ENCODE measurements at places on chromosomes 7 and 10.

DNA sequence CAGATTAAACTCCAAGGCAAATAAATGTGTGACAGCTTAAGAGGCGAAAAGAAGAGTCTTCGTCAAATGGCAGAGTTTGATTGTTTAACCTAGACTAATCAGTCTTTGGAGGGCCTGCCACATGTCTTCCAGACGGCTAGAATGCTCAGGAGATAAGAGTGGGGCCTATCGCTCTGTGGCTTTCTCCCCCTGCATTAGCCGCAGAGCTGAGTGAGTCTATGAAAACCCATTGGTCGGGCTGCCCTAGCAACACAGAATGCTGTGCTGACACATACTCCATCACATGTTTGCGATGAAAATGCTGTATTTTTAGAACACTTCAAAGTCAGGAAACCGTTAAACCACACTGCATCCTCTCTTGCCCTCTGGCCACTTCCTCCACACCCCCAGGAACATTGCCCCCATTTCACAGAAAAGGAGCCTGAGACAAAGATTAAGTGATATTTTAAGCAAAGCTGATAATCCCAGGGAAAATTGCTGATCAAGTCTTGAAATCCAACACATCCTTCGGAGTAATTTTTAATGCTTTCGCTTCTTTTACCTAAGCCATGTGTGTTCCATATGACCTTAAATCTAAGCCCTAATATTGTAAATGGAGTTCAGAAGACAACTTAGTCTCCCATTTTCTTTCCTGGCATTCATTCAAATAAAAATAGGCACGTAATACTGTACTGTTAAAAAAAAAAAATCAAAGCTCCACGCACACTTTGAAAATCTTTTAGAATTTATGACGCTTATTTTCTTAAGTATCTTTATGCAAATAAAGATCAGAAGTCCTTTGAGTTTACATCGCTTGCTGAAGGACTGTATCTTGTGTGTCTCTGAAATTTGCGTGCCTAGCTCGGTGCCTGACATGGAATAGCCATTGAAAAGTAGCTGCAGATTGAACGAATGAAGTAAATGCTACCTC, 161.2 kb downstream of the CELF2 start:
- peak; percentile 72 for DNase-seq

DNA sequence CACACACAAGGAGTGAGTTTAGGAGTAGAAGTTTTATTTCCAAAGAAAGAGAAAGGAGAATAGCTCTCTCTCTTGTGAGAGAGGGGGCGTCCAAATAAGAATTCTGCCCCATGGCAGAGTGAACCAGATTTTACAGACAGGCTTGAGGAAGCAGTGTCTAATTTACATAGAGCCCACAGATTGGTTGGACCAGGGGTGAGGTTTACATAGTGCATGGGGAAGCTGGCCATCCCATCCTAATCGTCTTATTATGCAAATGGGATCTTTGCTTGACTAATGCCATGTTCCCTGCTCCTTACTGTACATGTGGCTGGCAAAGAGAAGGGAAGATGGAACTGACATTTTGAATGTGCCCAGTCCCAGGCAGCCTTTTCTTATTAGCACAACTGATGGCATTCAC, 60.0 kb upstream of the ACSM6 start:
- no peak for DNase-seq

- no peak for DNase-seq
These were observed 51.0 kb downstream of the HHEX start for GRCh38 chr10:92740762-92741161.

DNA sequence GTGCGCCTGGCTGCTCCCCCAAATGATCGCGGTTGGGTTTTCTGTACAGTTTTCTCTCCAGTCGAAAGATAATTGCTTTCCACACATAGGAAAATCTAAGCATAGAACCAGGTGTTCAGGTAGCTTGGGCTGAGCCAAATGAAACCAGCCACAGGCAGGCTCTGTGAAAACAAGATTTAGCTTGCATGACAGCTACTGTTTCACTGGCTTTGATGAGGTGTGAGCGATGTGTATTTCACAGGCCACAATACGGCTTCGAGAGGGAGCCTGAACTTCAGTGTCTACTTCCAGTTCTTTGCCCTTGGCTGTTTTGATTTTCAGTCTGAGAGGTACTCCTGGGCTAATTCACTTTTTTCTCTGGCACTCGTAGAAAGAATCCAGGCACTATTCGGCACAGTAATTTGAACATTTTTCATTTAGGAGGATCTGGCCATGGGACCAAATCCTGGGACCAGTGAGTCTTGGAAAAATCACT, 110.5 kb downstream of the JCAD start:
- DNase-seq, result no peak

GRCh38 chr10:88086187-88086960, 222.9 kb downstream of the PTEN start:
- DNase-seq, result no peak

- DNase-seq, result no peak
These were observed 14.5 kb downstream of the DNAJB9 start for GRCh38 chr7:108584211-108584610.

DNA sequence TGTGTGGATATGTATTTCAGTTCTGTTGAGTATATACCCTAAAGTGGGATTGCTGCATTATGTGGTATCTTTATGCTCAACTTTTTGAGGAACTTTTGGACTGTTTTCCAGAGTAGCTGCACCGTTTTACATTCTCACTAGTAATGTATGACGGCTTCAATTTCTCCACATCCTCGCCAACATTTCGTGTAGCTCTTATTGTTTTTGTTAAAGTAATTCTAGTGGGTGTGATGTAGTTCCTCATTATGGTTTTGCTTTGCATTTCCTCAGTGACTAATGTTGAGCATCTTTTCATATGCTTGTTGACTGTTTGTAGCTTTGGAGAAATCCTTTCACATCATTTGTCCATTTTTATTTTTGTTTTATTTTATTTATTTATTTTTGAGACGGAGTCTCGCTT, 4.5 kb downstream of the STMP1 start:
- DNase-seq, result no peak

- no peak for DNase-seq
These were observed 533 bp upstream of the NKX6-2 start for GRCh38 chr10:132786476-132786883.

- no peak for DNase-seq
These were observed 32.1 kb upstream of the RHEB start for GRCh38 chr7:151551820-151552219.

- DNase-seq, result no peak
These were observed 205.5 kb downstream of the DNAJB6 start for GRCh38 chr7:157542068-157543021.

DNA sequence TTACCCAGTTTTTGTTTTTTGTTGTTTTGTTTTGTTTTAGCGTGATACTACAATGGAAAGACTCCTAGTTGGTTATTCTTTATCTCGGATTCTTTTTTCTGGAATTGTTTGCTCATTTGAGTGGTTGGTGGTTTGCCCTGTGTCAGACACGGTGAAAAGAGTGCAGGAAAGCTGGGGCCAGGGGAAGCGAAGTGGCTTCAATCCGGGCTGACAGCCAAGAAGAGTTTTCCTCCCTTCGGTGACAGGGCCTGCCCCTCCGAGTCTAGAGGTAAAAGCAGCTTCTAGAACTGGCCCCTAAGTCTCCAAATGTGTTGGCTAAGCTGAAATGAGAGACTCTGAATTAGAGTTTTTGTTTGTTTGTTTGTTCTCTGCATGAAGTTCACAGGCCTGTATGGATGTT, 5.7 kb upstream of the AP5Z1 start:
- no peak for DNase-seq

DNA sequence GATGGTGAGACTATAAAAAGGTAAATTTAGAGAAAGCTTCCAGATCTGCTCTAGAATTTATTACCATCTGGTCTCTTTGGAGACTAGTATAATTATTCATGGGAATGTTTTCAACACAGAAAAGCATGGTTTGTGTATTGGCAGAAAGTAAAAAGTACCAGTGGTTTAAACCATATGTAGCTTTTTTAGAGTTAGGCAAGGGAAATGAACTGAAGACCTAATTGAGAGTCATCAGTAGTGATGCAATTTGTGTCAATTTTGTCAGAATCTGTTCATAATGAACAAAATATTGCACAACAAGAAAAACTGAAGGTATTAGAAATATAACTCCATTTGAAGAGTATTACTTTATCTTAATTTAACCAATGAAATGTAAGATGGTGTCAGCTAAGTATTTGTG, 181.4 kb downstream of the ADK start:
- no peak for DNase-seq

DNA sequence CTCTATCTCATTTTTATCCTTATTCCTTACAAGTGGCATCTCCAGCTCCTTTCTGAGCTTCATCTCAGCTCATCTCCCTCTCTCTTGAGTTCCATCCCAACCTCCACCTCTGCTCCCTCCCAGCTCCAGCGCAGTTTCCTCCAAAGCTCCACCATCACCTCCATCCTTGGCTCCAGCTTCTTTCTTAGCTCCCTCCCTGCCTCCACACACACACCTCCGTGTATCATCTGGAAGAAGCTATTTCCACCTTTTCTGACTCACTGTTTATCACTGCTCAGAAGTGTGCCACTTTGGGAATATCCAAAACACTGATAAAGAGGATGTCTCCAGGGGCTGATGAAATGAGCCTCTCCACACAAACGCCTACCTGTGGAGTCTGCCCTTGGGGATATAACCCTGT, 481.4 kb downstream of the PTPRN2 start:
- no peak for DNase-seq

DNA sequence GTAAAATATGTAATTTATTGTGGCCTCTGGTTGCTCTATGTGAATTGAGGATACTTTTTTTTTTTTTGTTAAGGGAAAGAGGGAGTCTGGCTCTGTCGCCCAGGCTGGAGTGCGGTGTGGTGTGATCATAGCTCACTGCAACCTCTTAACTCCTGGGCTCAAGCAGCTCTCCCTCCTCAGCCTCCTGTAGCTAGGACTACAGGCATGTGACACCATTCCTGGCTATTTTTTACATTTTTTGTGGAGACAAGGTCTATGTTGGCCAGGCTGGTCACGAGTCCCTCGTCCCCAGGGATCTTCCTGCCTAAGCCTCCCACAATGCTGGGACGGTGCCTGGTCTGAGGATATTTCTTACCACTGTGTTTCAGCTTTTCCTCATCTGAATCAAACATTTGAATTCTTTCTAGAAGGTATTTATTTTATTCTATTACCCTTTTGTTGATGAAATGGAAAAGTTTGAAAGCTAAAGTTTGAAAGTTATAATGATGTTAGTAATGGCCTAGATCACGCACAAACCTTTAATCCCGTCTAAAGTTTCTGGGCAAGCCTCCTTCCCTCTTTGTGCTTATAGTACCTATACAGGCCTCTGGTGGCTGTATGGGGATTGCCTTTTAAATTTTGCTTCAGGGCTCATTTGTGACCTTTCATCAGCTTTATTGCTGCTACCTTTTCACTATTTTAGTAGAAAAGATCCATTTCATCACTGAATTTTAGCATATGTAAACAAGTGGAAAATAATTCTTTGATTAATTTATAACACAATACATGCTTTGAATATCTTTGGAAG, 2.0 kb downstream of the IFRD1 start:
- DNase-seq, result no peak

- no peak for DNase-seq
These were observed 12.8 kb upstream of the GPR85 start for GRCh38 chr7:113099284-113099919.

- DNase-seq, result no peak
These were observed 122.2 kb downstream of the KMT2E start for GRCh38 chr7:105136221-105136620.

- DNase-seq, result no peak
These were observed 64.3 kb downstream of the ABCB4 start for GRCh38 chr7:87411186-87411585.

DNA sequence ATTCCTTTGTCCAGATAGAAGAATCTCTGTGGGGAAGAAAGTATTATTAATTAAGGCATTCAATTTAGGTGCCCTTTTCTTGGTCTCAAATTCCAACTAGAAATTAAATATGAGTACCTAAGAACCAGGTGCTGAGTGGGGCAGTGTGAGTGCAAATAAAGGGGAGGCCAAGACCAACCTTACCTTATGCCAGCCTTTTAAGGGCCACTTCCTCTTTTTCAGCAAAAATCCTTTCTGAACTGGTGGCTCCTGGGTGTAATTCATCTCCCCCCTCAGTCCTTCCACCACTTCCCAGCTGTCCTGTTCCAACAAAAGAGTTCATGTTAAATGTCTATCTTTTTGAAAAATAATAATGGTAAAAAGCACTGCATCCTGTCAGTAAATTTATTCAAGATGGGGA, 108.2 kb downstream of the OSBPL3 start:
- no peak for DNase-seq

GRCh38 chr7:106608661-106609060, 52.3 kb downstream of the CCDC71L start:
- DNase-seq, result no peak

- peak; percentile 54 for DNase-seq
These were observed at the start of gene CWF19L1 for GRCh38 chr10:100267239-100268104. Gene CWF19L1, minus strand, starts transcription at chr10:100267638. Its CDS starts 45 bp downstream, at chr10:100267593.

DNA sequence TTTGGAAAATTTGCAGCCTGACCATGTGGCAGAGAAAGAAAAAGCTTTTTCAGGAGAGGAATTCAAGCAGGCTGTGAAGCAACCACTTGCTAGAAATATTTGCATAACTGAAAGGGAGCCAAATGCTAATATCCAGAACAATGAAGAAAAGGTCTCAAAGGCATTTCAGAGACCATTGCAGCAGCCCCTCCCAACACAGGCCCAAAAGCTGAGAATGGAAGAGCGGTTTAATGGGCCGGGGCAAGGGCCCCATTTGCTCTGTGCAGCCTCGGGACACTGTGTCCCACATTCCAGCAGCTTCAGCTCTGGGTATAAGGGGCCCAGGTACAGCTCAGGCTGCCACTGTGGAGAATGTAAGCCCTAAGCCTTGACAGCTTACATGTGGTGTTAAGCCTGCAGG, 918.1 kb upstream of the POT1 start:
- no peak for DNase-seq

DNA sequence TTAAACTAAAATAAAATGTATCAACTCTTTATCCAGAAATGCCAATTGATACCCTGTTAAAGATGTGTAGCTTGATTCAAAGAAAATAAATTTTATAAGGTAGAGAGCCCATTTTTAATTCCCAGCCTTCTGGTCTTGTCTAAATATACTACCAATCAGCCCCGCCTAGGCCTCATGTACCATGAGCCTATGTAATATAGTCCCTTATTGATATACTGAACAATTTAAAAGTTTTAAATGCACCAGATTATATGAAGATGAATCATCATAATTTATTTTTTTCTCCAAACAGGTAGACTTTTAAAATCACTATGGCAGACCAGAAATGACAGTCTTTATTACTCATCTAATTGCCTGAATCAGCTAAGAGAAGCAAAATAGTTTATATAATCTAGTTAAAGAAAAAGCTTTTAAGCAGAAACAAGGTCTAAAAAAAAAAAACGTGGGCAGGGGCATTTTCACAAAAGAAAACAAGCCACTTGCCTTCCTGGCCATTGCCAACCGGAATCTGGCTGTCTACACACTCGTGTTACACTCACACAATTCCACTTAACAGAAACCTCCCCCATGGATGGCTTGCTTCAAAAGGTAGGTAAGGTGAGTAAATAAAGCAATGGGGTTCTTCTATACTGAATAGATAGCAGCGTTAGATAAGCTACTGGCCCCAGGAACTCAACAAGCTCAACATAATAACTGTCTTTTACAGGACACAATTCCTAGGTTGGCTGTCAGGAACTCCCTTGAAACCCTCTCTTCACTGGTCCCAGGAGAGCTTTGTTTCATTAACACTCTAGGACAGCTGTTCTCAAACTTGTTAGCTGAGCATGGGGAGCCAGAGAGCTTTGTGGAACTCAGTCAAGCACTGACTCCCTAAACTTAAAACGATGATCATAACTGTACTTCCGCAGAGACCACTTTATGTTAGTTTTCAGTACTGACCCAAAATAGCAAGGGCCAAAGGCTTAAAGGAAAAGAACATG, 37.2 kb downstream of the RAPGEF5 start:
- DNase-seq, result no peak

All from stimulated activated CD8-positive, alpha-beta memory T cell treated with anti-CD3 and anti-CD28 coated beads, Interleukin-2, amount 100 ng/mL, for 1 hour (primary cell).